ENCODE measurements at places on chromosomes 16 and 17.
A peak's percentile ranks its signal among the peaks of the same experiment; 100 is the strongest.

- DNase-seq, result no peak
These were observed 4.7 kb downstream of the ITGAE start for GRCh38 chr17:3796110-3796821.

GRCh38 chr16:65728652-65729051 lies 606.8 kb upstream of the CDH11 start:
- DNase-seq, result no peak

- DNase-seq, result no peak
These were observed 88.7 kb downstream of the AIPL1 start for GRCh38 chr17:6346156-6346786.

DNA sequence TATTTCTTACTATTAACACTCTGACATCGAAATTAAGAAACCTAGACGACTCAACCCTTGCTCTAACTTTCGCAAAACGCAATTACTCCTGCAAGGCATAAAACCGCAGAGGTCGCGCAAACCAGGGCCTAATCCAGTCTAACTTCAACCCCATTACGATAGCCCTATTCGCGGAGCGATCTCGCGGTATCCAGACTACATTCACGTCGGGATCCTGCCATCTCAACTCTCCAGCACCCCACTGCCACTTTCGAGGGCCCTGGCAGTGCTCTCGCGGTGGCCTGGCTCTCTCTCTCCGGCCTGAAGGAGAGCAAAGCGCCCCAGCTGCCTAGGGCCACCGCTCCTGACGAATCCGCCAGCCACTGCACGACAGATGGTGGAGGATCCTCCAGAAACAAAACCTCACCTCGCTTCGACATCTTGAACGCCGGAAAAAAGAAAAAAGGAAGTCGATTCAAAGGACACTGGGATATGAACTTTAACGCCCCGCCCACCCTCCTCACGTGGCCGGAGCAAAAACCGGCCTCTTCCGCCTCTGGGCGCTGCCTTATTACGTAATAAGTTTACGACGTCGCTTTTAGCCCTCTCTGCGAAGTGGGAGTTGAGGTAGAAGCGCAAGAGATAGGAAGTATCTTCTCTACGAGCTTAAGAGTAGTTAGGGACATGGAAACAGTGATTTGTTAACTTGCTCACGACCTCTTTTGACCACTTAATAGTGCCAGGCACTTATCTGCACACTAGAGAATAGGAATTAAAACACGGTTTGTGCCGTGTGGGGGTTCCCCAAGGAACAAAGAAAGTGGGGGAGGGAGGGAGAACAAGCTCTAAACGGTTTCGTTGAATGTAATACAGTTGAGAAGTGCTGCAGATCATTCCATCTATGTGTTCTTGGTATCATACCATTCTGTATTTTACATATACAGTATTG lies at the start of gene RPL23:
Gene RPL23 (minus strand): TSS at position 430 of the 928 bp plus-strand sequence. CDS start 11 bp downstream, at position 419.
- DNase-seq, result peak; percentile 97

DNA sequence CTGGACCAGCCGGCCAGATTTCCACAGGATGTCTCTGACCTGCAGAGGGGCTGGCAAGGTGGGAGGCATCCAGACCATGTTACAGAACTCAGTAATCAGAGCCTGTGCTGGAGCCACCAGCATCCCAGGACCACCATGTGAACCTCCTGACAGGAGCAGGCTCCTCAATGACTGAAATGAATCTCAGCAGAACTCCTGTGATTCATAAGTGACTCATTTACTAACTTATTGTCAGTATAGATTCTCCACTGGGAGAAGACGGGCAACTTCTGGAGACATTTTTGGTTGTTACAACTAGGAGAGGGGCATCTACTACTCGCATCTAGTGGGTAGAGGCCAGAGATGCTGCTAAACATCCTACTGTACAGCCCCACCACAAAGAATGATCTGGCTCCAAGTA lies 3.1 kb upstream of the WWOX start:
- DNase-seq, result no peak
